Liver (tissue), 10 donors: ENCODE measurements at places on chromosomes 7 and 10.

DNA sequence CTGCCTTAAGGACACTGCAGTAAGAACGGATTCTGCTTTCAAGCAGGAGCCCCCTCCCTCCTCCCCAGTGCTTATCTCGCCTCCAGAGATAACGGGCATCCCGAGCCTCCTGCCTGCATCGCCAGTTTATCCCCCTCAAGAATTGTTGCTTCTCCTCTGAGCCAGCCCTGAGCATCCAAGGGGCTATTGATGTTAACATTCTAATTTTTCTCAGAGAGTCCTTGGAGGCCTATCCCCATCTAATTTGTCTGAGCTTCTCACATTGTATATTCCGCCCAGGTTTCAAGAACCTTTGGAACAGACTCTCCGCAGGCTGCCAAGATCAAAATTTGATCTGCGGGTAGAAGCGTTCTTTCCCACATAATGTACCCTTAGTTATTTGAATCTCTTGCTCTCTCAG lies 180.0 kb downstream of the GFRA1 start:
- DNase-seq, result no peak

GRCh38 chr7:30717181-30717580 lies 34.8 kb upstream of the INMT start:
- no peak for DNase-seq

- no peak for DNase-seq
Observed at GRCh38 chr10:72075376-72076115, 12.8 kb downstream of the SPOCK2 start.

DNA sequence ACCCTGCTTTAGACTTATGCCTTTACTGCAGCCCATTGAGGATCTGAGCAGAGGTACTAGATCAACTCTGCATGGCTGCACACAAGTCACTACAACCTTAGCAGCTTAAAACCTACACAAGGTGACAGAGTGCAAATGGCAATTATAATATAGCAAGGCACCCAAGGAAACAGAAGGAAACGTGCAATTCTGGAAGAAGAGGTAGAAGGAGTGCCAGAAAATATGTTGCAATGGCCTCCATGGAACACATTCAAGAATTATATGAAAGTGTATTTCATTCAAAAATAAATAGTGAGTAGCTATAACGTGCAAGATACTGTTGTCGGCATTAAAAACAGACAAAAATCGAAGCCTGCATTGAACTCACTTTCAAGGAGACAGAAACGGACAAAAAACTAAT lies 2.9 kb upstream of the AKR1C8 start:
- DNase-seq, result no peak

- DNase-seq, result no peak
Observed at GRCh38 chr7:148466120-148466519, 124.4 kb upstream of the C7orf33 start.

- no peak for DNase-seq
Observed at GRCh38 chr7:118288098-118288497, 63.6 kb downstream of the ANKRD7 start.

DNA sequence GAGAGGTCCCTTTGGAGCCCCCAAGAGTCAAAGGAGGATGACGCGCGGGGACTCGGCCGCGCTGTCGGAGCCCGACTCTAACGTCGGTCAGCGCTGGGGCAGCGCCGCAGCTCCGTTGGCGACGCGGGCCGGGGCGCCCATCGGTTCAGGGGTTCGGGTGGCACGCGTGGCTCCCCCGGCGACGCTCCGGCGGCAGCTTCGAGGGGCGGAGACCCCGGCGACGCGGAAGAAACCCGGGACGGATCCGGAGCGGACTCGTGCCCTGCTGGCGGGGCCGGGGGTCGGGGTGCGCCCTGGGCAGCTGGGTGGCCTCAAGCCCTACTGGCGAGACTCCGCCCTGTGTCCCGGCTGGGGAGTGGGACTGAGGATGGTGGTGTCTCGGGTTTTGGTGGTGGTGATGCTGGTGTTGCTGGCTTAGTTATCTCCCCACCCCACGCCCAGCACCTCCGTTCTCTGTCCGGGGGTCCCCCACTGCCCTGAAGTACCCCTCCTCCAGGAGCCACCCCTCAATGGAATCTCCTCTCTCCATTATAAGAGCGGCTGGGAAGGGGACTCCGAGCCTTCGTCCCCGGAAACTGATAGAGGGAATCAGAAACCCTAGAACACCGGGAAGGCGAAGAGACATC lies at the start of gene NAT16:
Gene NAT16 (minus strand): TSS at position 164 of the 626 bp plus-strand sequence. CDS start 5,486 bp downstream, outside the sequence.
- no peak for DNase-seq

DNA sequence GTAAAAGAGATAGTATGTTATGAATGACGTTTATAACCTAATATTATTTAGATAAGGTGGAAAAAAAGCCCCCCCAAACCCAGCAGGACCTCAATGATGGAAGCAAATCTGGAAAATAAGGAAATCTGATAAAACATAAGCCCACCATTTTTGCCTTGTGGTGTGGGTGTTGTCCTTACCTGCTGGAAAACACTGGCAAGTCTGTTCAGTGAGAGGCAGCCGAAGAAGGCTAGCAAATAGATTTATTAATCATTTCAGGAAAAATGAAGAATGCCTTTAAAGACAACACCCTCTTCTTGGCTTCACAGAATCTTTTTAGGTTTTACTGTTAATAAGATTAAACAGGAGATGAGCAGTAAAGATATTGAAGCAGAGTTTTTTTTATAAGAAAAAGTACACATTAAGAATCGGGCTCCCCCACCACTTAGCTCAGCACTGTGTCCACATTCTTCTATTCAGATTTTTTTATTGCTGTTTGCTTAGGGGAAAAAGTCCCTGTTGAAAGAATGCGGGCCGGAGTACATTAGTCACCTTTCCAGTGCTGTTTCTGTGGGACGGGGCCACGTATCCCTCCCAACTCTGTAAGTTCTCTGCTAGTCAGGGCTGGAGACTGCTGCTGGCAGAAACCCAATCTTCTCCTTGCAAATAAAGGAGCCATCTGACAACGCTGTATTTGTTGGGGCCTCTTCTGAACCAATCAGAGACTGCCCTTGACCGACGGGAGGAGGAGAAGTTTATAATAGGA lies 104.1 kb downstream of the EVX1 start:
- no peak for DNase-seq

DNA sequence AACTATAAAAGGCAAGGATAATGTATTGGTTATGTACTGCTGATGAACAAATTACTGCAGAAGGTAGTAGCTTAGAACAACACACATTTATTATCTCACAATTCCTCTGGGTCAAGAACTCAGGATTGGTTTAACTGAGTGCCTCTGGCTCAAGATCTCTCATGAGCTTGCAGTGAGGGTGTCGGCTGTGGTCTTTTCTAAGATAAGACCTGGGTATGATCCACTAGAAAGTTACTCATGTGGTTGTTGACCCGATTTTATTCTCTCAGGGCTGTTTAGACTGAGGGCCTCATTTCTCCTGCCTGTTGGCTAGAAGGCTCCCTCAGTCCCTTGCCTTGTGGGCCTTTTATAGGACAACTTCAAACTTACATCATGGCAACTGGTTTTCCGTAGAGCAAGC lies 86.7 kb downstream of the VWDE start:
- DNase-seq, result no peak

DNA sequence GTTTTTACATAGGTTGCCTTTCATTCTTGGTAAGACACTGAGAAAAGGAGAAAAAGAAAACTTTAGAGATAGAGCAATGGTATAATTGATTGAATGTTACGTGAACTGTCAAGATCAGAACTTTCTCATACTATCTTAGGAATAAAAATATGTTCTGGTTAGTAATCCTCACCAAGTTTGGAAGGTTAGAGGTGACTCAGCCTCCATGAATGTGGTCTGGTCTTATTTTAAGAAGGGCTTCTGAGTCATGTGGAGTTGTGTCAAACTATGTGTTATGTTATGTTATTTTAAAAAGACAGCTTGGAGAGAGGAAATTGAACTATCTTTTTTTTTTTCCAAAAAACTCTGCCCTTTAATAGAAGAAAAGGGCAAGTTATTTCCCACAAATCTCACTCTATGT lies 458.6 kb upstream of the KLF6 start:
- DNase-seq, result no peak

DNA sequence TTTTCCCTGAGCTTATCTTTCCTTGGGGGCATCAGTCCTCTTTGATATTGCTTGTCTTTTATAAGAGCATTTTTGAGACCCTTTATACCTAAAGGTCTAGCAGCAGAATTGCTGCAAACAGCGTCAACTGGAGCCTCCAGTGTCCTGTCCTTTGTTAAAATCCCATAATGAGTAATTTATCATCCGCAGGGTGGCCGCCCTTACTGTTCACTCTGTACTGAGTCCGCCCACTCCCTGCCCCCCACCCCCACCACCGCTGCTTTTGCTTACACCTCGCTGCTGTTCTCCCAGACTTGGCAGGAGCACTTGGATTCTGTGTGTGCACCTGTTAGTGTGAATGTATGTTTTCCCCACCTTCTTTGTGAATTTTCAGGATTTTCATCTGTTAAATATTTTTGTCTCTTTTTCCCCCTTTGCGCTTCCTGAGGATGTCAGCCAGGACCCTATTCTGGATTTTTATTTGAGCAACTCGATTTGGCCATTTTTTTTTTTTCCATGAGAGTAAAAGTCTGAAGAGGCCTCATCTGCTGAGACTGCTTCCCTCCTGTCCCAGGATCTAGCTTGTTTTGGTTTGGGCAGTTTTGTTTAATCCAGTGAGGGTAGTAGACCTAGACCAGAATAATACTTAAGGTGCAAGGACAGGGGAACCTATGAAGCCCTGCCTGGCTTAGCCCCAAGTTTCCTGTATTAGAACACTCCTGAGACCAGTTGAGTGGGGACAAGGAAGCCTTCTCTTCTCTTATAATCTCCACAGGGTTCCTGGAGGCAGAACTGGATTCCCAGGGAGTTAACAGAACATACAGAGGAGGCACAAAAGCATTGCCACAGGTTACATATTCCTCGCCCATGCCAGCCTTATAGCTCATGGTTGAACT lies 8.2 kb downstream of the AGFG2 start:
- no peak for DNase-seq

DNA sequence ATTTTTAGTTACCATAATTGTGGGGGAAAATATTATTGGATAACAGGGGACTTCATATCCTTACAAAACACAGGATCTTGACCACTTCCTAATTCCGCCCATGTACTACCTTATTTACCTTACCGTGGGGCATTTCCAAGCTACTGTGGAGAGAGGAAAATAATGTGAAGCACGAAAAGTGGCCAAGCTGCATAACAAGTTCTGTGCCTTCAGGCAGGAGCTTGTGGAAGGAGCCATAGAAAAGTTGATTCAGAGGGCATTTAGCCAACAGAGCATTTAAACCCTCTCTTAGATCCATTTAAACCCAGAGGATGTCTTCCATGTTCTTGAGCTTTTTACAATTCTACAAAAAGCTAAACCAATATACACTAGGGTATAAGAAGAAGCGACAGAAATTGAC lies 41.6 kb downstream of the DNAJB9 start:
- DNase-seq, result no peak

DNA sequence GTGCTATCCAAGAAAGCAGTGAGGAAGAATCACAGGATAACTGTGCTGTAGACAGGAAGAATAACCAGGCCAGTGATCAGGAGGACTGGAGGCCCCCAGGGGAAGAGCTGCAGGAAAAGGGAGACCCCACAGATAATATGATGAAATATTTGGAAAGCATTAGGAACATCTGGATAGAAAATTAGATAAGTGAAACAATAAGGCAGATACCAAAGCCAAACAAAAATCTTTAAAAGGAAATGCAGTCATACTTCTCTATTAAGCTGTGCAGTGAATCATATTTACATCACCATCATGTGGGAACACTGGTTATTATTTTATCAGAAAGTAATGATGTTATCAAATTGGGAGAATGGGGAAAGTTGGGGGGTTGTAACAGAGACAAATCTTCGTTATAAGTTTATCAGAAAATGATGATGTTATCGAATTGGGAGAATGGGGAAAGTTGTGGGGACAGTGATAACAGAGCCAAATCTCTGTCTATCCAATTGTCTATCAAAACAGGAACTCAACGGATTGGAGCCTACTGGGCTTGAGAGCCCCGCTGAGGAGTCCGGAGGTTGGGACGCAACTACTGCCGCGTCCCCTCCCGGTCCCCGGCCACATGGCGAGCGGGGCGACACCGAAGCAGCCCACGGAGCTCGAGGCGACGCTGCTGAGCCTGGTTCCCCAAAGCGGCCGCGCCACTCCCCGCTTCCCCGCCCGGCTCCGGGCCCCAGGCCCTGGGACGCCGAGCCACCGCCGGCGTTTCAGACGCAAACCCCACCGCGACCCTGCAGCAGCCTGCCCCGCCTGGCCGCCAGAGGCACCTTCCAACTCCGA lies 14.0 kb upstream of the RALA start:
- DNase-seq, result no peak

DNA sequence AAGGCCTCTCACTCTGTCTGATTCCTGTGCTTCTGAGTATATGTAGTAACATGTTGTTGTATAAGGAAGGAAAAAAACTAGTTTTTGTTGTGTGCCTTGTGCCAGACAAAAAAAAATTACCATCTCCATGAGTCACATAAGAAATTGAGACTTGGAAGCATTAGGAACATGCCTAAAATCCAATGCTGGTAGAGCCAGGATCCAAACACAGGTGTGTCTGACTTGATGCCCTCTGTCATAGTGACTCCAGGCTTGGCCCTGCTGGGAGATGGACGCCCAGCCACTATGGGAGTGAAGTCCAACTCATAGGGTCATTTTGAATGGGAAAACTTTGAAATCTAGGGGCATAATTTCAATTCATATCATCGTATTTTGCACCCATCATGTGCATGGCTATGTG lies 38.0 kb downstream of the PYROXD2 start:
- no peak for DNase-seq

GRCh38 chr10:22618078-22618785 lies 96.1 kb downstream of the PIP4K2A start:
- no peak for DNase-seq

DNA sequence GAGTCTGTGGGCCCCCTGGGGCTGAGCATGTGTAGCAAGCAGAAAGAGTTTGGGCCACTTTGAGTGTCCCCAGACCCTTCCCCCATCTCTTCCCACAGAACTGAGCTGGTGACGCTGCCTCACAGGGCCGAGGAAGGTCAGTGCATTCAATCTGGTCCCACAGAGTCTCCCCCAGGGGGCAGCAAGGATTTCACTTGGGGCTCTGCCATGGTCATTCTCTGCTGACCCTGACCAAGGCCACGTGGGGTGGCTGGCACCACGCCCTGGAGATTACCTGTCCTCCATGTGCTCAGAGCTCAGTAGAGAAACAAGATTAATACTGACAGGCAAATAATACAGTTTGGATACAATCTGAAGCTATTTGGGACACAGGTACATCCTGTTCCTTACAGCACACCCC lies 30.2 kb downstream of the ADRA2A start:
- DNase-seq, result no peak

DNA sequence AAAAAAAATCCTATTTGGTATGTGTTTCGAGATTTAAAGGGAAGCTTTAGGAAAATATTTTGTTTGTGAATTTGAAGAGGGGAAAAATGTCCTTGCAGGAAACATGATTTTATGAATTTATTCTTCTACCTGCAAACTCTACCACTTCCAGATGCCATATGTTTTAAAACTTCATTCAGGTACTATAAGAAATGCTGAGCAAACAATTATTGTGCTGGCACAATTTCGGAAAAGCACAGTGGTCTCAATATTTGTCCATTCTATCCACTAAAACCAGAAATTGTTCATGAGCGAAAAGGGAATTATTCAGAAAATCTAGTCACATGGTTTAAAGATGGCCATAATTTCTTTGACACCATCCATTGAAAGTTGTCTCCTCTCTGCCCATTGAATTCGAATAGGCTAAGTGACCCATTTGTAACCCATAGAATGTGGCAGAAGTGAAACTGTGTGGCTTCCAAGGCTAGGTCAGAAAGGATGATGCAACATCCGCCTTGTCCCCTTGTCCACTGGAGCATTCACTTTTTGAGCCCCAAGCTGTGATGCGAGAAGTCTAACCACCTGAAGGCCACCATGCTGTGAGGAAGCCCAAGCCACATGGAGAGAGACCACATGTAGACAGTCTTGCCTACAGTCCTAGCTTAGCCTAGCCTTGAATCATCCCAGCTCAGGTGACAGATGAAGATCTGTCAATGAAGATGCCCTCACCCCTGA lies 189.8 kb upstream of the PRKCQ start:
- no peak for DNase-seq
